ENCODE measurements at places on chromosomes 2 and 18. TPM values are rescaled to one million over a fixed set of nuclear protein-coding genes. Genes with fewer than 3 reads are reported as not detected.
A peak's percentile ranks its signal among the peaks of the same experiment; 100 is the strongest.

GRCh38 chr2:97868986-97869721 lies 126.6 kb downstream of the TMEM131 start:
- DNase-seq: peak; percentile 99

GRCh38 chr18:3541549-3542386 lies 91.8 kb downstream of the TGIF1 start:
- peak; percentile 47 for DNase-seq

Gene DYNAP
- total RNA-seq: not detected

Gene RANBP2
- total RNA-seq: 74.8 TPM

- no peak for DNase-seq
These were observed 322.3 kb downstream of the FSIP2 start for GRCh38 chr2:186060744-186061440.

Gene IL1R1
- total RNA-seq: 21.5 TPM

- no peak for DNase-seq
These were observed 95.4 kb upstream of the ZNF532 start for GRCh38 chr18:58769321-58769720.

DNA sequence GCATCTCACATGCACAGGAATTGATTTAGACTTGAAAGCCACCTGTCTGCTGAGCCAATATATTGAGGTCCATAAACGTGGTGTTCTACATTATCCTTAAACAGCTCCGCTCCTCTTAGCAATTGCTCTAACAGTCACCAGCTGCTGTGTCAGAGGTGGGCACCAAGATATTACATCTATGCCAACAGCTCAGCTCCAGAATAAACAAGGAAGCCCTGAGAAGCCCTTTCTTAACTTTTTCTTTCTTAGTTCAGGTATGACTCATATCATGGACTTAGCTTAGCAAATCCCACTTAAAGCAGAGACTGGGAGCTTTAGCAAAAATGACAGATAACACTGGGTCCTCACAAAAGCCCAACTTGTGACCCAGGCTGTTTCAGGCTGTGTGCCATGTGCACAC lies 436.6 kb downstream of the IRS1 start:
- DNase-seq: peak; percentile 88

DNA sequence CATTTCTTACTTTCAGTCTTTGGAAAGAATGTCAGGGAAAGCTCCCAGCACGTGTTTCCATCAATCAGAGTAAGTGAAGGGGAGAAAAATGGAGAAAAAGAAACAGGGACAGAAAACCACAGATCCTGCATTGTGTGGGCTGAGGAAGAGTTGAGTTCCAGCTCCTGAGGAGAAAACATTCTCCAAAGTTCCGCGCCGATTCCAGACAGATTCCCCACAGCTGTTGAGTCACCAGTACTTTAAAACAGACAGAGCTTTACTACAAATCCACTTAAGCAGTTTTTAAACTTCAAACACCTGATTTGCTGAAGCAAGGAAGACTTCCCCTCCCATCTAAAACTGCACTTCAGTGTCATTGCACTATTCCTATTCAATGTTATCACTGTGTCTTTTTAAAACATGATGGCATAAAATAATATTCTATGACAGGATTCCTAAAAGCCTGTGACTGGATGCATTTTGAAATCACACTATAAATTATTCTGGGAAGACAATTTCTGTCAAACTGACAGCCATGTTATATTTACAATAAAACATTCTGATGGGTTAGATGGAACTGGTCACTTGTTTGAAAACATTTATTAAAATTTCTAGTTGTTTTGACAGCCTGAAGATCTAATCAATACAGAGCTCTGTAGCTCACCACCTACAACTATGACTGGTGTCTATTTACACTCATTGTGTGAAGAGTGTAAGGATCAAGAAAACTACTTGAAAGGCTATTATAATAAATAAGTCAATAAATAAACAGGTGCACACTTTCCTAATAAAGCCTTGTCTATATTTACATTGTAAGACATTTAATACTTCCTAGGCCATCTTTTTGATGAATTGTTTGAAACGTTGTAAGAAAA lies 40.9 kb downstream of the TCF4 start:
- DNase-seq: peak; percentile 65

- DNase-seq: peak; percentile 53
These were observed 10.3 kb upstream of the FTCDNL1 start for GRCh38 chr2:199861132-199861774.

- peak; percentile 52 for DNase-seq
These were observed 997 bp downstream of the BOK start for GRCh38 chr2:241559323-241560161.

DNA sequence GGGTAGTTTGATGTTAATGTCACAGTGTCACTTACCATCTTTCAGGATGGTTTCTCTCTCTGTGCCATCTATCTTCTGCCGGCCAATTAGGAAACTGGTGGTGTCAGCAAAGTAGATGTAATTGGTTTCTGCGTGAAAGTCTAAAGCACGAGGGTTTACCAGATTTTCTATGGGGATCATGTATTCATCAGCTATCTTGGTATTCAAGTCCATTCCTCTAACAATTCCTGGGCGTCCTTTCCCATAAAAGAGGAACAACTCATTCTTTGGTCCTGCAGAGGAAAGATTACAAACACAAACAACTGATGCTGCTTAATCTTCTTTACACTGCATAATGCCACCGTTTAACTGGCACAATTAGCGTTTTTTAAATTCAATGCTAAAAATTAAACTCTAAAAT lies 1081.9 kb downstream of the LRP1B start:
- no peak for DNase-seq

- no peak for DNase-seq
These were observed 18.3 kb upstream of the KCNK3 start for GRCh38 chr2:26674002-26674751.

Gene RIT2
- not detected for total RNA-seq

Gene MOCOS
- 12.0 TPM for total RNA-seq

DNA sequence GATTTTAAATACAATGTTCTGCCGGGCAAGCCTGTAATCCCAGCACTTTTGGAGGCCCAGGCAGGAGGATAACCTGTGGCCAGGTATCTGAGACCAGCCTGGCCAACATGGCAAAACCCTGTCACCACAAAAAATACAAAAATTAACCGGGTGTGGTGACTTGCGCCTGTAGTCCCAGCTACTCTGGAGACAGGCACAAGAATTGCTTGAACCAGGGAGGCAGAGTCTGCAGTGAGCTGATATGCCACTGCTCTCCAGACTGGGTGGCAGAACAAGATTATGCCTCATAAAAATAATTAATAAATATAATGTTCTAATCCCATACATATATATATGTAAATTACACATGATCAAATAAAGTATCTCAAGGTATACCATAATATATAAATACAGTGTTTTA lies 119.3 kb downstream of the C2orf74 start:
- DNase-seq: no peak

- no peak for DNase-seq
These were observed 189.3 kb downstream of the ANKRD30B start for GRCh38 chr18:14937271-14937670.

- no peak for DNase-seq
These were observed 12.3 kb downstream of the MOGAT1 start for GRCh38 chr2:222683805-222684204.

DNA sequence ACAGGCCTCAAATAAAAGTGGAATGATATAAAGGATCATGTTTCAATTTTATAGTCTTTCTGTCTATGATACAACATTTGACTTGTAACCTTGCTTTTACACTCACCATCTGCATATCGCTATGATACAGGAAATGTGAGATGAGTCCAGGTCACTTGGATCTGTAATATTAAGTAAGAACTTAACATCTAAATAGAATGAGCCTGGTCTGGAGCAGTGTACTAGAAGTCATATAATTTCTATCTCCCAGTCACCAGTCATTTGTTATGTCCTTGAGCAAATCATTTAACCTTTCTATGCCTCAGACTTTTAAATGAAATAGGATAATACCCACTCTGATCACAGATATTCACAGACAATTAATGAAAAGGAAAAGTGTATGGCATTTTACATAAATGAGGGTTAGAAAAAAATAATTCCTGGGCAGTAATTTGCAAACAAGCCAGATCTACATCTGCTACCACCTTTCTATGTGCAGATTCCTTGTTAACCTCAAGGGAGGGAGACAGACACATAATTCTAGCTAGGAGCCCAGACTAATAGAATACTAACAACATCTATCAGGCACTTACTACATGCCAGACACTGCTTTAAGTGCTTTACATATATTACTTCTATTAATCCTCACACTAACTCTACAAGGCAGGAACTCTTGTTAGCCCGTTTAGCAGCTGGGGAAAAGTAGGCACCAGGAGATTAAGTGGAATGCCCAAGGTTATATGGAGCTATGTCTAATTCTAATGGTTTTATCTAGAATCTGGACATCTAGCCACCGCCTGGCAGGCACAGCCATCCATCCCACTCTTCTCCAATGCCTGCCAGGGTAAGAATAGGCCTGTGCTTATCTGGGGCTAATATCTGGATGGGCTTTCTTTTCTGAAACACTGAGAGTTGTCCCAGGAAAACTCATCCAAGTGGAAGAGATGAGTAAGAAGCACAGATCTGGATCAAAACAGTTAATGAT lies 313.6 kb upstream of the CDH20 start:
- DNase-seq: no peak

Gene CYTIP
- 0.94 TPM for total RNA-seq

GRCh38 chr2:28389399-28390240 lies 3.0 kb upstream of the FOSL2 start:
- DNase-seq: peak; percentile 27

GRCh38 chr2:180828756-180829155 lies 151.6 kb upstream of the UBE2E3 start:
- no peak for DNase-seq

DNA sequence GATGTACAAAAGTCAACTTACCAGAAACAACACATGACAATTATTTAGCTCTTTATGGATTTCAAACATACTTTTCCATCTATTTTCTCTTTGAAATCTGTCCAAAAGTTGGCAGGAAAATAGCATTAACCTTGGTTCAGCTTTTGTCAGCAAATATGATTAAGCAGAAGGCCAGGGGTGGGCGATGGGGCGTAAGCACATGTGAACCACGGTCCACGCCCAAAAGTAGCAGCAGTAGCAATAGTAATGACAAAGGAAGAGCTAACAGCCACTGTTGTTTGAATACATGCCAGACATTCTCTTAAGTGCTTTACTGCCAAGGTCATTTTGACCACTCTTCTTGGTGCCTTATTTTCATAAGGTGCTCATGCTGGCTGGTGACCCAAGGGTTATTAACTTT lies 73.5 kb downstream of the ANTXR1 start:
- DNase-seq: peak; percentile 42

Gene UGT1A3
- 4.1 TPM for total RNA-seq

GRCh38 chr2:24354395-24354794 lies 5.9 kb downstream of the ITSN2 start:
- no peak for DNase-seq

GRCh38 chr2:233761040-233761769 lies 1.1 kb downstream of the UGT1A1 start:
- peak; percentile 23 for DNase-seq

Gene MARCO
- total RNA-seq: not detected

DNA sequence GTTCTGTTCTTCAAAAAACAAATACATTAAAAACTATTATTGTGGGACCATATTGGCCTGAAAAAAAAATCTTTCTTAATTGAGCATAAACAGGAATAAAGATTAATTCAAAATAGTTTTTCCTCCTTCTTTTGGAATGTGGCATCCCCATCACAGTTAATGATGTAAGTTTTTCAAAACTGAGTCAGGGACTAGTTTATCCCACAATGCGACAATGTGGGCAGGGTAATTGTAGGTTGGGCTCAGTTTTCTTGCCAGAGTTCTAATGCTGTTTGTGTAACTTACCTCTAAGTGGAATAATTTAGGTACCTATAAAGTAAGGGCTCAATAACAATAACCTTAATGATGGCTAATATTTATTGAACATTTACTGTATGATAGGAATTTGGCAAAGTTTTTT lies 82.0 kb downstream of the PMS1 start:
- no peak for DNase-seq

Gene GATA6
- total RNA-seq: 0.35 TPM

DNA sequence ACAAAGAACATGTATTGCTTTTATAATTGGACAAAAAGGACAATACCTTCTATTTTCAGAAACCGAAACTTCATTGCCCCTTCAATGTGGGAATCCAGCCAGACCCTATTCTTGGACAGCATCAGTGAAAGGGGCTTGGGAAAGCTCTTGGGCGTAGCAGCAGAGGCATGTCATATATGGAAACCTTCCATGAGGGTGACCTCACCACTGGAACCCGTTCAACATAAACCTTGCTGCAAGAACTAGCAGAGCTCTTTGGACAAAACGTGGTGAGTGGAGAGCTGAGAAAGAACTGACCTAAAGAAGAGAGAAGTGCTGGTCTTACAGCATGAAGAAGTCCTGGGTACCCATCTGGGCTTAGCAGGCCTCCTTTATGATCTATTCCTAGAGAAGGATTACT lies 22.7 kb upstream of the ACTG2 start:
- DNase-seq: no peak

Gene LINC00305
- total RNA-seq: not detected

- peak; percentile 48 for DNase-seq
These were observed 17.7 kb upstream of the ACTR3 start for GRCh38 chr2:113872201-113872600.

Measured in renal cortical epithelial cell (primary cell).